NCI-H69 (cell line): ENCODE measurements at places on chromosomes 3 and 15.

DNA sequence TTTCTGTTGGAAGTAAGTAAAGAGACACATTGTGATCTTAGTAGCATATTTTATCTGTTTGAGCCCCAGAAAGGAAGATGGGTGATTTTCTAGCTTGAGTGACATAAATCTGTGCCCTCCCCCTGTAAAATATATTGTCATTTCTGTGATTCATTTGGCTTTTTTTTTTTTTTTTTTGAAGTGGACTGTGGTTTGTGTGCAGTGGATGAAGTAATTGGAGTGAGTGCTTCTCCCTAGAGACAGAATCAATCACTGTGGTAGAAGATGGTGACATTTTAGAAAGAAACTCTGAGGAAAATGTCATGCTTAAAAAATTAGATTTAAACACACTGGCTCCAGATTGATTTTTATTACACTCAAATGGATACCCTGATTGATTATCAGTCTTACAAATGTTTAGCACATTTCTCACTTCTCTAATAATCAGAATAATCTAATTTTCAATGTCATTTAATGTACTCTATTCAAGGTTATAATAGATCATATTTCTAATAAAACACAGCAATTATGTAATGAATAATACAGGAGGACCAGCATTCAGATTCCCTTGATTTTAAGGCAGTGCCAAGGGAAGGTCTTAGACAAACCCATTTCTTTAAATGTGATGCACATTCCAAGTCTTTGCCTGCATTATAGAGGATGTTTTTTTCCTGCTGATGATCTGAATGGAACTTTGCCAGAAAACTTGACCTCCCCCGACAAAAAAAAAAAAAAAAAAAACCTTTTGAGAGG is 116.6 kb downstream of the TOP2B start:
- peak; percentile 25 for DNase-seq

DNA sequence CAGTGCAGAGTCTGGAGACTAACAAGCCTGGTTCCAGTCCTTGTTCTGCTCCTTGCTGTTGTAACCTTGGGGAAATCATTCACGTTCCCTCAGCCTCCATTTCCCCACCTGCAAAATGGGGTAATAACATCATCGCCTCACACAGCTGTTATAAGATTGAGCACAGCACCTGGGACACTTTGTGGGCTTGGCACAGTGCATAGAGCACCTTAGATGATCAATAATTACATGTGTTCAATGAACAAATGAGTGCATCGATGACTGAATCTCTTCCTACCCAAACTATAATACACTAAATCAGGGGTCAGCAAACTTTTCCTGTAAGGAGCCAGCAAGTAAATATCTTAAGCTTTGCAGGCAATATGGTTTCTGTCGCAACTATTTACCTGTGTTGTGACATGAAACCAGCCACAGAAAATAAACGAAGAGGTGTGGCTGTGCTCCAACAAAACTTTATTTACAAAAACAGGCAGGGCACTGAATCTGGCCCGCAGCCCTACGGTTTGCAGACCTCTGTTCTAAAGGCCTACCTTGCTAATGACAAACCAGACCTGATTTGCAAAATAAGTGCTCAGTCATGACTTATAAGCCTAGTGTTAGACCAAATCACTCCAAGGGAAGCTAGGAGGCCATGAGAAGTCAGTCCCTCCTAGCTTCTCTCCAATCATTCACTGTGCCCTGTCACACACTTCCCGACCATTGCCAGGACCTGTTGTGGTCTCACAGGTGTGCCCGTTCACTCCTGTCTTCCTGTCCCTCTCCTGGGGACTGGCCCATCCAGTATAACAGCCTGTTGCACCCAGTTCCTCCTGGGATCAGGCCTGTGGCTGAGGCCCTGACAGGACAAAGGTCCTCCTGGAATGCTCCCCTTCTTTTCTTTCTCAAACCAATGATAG is 149.4 kb upstream of the WNT5A start:
- no peak for DNase-seq

DNA sequence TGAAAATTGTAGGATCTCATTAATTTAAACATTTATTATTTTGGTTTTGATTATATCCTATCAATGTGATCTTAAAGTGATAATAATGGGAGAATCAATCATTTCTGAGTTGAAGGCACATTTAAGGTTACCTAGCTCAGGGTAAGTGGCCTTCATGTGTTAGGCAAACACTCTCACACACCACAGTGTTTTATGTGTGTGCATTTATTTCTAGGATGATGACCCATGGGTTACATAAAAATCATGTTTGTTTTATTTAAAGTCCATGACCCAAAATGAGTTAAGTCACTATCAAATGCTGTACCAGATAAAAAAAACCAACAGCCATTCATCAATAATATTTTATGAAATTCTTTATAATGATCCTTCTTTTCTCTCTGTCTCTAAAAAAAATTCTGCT is 520.8 kb downstream of the GRM7 start:
- peak; percentile 39 for DNase-seq

DNA sequence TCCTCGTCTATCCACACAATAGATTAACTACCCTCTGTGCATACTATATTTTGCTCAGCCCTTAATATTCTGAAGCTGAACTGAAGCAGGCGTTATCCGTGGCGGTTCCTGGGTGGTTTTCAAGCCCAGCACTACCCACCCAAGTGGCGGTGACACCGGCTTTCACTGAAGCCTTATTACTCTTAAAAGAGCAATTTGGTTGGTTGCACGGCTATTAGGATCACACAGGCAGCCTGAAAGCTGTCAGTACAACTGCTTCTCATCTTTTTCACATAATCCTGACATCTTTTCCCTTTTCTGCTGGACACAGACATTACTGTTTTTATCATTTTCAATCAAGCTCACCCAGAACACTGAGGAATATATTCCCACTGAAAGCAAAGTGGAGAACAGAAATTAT is 525.3 kb upstream of the ZNF717 start:
- DNase-seq, result peak; percentile 54

DNA sequence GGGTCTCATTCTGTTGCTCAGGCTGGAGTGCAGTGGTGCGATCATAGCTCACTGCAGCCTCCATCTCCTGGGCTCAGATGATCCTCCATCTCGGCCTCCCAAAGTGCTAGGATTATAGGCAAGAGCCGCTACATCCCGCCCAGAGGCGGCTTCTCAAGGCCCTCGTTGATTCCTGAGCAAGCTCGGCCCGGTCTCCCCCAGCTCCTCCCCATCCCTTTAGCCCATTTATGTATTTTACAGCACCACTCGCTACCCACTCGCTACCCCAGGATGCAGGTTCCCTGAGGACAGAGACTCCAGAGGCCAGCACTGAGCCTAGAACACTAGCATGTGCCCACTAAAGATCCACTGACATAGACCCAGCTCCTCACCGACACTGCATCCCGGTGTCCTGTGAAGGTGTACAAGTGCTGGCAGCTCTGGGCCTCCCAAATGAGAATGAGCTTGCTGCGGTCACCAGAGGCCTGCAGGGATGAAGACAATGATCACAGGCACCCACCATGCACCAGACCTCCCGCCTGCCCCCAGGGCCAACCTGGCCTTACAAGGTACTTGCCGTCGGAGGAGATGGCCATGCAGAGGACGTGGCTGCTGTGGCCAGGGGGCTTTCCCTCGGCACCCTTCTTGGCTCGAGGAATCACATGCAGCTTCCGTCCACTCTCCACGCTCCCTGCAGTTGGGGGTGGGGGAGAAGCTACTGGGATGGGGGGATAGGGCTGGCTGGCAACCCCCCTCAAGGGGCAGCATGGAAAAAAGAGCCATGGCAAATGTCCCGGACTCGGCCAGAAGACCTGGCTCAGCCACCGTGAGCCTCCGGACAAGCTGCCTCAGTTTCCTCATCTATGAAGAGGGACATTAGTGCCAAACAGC is 5.6 kb downstream of the RRP9 start:
- no peak for DNase-seq

GRCh38 chr15:65355988-65356353 is 21.8 kb downstream of the IGDCC3 start:
- peak; percentile 48 for DNase-seq

GRCh38 chr3:46908986-46909534 is 31.5 kb downstream of the PTH1R start:
- no peak for DNase-seq

DNA sequence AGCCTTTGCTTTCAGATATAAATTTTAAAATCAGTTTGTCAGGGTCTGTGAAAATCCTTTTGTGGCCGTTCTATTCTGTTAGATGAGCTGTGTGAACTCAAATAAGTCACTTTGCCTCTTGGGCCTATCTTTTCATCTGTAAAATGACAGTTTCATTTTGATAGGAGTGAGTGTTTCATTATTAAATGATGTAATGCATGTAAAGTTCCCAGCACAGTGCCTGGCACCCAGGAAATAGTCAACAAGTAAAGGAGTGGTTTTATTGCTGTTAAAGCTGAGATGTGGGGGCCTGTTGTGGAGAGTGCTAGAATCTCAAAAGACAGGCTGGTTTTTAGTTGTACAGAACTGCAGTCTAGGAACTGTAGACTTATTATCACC is 394.5 kb upstream of the CFAP20DC start:
- no peak for DNase-seq

- DNase-seq, result peak; percentile 93
These were observed 60.6 kb upstream of the GCNT3 start for GRCh38 chr15:59550956-59551355.

GRCh38 chr15:63763476-63764123 is 70.1 kb downstream of the HERC1 start:
- no peak for DNase-seq

- DNase-seq, result no peak
These were observed 18.7 kb upstream of the FOXP1 start for GRCh38 chr3:71602256-71602655.

DNA sequence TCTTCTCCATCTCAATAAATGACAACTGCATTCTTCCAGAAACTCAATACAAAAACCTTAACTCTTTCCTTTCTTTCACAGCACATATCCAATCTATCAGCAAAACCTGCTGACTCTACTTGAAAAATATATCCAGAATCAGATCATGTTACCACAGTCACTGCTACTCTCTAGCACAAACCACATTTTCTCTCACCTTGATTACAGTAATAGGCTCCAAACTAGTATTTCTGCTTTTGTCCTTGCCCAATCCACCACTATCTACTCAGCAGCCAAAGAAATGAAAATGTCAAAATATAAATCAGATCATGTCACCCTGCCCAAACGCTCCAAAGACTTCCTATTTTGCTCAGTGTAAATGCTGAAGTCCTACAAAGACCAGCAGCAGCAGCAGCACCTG is 15.2 kb downstream of the TMCC1 start:
- no peak for DNase-seq

DNA sequence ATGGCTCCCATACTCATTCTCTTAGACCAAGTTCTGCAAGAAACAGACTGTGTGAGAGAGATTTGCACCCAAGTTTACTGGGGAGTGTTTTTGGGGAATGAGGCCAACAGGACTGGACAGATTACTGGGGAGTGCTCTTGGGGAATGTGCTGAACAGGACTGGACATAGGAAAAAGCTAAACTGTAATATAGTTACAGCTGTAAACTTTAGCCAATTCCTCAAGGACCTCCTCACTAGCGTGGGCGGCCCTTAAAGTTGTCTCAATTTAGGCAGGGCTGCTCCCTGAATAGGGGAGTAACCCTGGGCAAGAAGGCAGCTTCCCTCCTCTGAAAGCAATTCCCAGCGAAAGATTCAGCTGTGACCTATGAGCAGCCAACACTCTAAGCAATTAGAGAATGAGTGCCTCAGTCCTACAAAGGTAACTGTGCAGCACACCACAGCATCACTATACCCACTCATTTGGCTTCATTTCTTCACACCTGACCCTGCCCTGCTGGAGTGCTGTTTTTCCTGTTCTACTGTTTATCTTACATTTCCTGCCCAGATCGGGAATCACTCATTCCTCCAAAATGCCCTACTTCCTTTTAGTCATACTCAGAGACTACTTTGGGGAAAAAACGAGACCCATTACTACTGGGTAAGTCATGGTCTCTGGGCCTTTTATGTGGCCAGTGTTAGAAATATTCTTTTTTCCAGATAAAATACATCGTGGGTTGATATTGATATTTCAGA is 41.3 kb upstream of the TRIM42 start:
- DNase-seq, result no peak

GRCh38 chr3:120689395-120689794 is 7.4 kb upstream of the HGD start:
- DNase-seq, result peak; percentile 0
